Central memory CD8-positive, alpha-beta T cell (primary cell): ENCODE measurements at places on chromosomes 2 and 18.

- DNase-seq, result no peak
Observed at GRCh38 chr18:52484977-52485376, 145.0 kb downstream of the DCC start.

- DNase-seq, result no peak
Observed at GRCh38 chr2:56801214-56801613, 617.4 kb downstream of the CCDC85A start.

GRCh38 chr18:9989481-9989880 is 75.7 kb downstream of the VAPA start:
- no peak for DNase-seq

DNA sequence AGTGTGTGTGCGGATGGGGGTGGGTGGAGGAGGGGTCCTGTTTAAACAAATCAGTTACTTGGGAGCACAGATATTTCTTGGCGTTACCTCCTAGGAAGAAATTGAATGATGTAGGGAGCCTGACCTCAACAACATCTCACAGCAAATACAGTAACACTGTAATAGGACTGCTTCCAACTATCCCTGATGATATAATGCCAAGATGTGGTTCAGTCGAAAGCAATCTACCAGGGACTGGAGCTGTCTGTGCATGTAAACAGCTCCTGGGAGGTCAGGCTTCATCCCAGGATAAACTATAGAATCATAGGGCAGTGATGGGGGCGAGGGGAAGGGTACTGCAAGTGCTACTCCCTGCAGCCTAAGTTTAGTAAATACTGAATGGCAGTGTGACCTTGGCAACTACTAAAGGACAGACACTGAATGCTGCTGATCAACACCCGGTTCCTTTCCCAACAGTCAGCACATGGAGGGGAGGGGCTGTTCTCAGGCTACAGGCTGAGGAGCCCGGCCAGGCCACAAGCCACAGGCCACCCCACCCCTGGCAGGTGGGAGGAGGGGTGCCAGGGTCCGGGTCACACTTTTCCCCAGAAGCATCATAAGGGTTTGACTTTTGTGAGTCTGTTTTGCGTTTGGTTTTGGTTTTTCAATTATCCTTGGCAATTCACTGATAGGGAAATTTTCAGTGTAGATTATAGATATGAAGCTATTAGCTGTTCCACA is 85.3 kb upstream of the ZNF397 start:
- DNase-seq, result no peak

GRCh38 chr18:56097621-56098020 is 509.6 kb upstream of the TCF4 start:
- no peak for DNase-seq

- no peak for DNase-seq
Observed at GRCh38 chr2:179849719-179850118, 11.7 kb downstream of the ZNF385B start.

- DNase-seq, result no peak
Observed at GRCh38 chr18:9827793-9828505, 57.8 kb upstream of the TXNDC2 start.

- no peak for DNase-seq
Observed at GRCh38 chr2:190093793-190094192, 31.3 kb upstream of the MSTN start.

DNA sequence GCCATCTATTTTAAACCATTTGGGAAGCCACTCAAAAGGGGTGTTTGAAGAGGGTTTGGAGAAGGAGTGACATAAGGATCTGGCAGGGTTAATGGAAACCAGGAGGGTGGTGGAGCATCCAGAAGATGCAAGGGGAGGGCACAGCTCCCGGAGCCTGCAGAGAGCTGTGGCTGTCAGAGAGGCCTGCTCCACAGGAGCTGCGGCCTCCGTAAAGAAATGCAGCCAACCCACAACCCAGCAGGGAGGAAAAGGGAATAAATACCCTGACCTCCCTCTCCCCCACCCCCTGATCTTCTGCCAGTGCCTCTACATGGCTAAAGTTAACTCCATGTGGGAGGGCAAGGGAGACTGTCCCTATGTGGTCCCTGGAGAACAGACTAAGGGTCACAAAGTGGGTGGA is 567.1 kb upstream of the POU3F3 start:
- DNase-seq, result no peak

- no peak for DNase-seq
Observed at GRCh38 chr2:120077896-120078295, 65.0 kb downstream of the EPB41L5 start.

GRCh38 chr18:72908181-72908580 is 40.4 kb upstream of the NETO1 start:
- DNase-seq, result no peak

GRCh38 chr18:50398947-50399346 is 24.1 kb downstream of the SKA1 start:
- DNase-seq, result no peak

GRCh38 chr2:111707700-111708099 is 176.3 kb downstream of the ANAPC1 start:
- no peak for DNase-seq

GRCh38 chr2:239465017-239466001 is 64.5 kb upstream of the HDAC4 start:
- DNase-seq, result no peak

- no peak for DNase-seq
Observed at GRCh38 chr2:187263675-187264560, 184.1 kb downstream of the CALCRL start.

- no peak for DNase-seq
Observed at GRCh38 chr2:192190474-192190873, 4.3 kb downstream of the TMEFF2 start.

DNA sequence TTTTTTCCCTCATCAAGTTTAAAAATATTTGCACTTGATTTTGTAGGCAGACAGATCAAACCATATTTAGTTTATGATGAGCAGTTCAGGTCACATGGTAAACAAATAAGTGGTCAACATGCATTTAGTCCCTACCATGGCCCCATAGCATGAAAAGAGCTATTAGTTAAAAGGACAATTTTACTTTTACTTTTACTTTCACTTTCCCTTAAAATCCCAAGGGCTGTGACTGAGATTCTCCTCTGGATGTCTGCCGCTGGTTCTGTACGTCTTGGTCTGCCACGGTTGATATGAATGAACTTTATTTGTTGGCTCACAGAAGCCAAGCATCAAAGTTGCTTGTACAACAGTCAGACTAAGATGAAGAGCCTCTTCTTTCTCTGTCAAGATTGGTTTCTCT is 626.2 kb upstream of the CDH7 start:
- DNase-seq, result no peak

DNA sequence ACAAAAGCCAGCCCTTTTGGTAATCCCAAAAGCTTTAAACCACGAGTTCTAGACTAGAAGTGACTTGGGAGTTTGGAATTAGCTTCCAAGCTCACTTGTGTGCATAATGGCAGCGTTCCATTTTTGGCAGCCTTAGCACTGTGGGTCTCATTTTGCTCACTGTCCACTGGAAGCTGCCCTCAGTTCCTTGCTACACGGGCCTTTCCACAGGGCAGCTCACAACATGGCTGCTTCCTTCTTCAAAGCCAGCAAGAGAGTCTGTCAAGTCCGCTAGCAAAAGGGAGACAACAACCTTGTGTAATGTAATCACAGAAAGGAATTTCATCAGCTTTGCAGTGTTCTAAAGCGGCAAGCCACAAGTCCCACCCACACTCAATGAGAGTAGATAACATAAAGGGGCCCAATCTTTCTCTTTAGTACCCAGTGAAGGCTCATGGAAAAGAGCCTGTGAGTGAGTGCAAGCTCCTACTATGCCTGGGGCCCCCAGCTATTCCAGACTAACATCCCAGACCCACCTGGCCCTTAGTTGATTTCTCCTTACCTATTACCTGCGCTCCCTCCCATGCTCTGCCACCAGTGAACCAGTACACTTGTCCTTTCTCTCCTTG is 239.7 kb upstream of the FBXO11 start:
- DNase-seq, result no peak

DNA sequence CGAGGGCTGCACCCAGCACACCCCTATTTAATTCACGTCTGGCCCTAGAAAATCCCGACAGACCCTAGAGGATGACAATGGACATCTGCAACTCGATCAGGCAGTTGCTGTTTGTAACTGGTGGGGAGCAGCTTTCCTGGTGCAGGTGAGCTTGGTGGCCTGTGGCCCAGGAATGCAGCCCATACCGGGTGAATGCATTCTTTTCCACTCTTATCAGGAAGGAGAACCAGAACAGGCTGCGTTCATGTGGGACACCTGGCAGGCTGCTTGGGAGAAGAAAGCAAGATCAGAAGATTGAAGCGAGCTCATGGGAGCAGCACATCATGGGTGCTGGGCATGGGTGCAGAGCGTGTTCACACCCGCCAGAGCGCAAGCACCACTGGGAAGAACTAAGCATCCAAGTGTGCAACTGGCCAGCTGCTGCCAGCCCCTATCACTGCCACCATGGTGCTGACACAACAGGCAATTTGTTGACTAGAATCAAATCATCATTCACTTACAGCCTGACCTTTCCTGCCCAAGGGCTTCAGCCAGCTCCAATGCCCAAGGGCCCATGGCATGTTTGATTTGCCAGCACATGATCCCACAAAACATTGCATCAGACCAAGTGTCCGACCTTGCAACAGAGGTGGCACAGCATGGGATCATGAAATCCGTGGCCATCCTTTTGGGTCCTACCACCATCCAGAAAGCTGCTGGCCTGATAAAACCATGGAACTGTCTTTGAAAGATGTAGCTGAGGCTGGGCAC is 241.7 kb upstream of the ID2 start:
- no peak for DNase-seq

- DNase-seq, result no peak
Observed at GRCh38 chr2:20670315-20671035, 3.5 kb downstream of the GDF7 start.

GRCh38 chr18:32139835-32140283 is 48.2 kb downstream of the RNF138 start:
- DNase-seq, result no peak

DNA sequence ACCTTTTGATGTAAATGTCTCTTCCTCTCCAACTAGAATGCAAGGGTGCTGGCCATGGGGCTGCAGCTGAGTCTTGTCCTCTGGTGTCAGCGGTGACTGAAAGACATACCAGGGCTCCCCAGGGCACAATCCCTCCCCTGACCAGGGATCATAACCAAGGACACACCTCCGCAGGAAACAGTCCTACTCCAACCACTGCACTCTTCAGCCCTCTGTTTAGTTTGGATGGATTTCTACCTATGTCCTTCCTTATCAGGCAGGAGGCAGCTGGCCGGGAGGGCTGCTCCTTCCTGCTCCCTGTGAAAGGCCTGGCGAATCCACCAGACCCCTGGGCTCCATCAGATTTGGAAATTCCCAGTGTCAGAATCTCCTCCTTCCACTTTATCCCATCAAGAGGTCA is 185.2 kb upstream of the ID2 start:
- DNase-seq, result no peak
